ENCODE measurements at places on chromosomes 5 and 9.

- DNase-seq, result no peak
Measured at GRCh38 chr5:122304471-122305215, 7.4 kb upstream of the SNCAIP start.

DNA sequence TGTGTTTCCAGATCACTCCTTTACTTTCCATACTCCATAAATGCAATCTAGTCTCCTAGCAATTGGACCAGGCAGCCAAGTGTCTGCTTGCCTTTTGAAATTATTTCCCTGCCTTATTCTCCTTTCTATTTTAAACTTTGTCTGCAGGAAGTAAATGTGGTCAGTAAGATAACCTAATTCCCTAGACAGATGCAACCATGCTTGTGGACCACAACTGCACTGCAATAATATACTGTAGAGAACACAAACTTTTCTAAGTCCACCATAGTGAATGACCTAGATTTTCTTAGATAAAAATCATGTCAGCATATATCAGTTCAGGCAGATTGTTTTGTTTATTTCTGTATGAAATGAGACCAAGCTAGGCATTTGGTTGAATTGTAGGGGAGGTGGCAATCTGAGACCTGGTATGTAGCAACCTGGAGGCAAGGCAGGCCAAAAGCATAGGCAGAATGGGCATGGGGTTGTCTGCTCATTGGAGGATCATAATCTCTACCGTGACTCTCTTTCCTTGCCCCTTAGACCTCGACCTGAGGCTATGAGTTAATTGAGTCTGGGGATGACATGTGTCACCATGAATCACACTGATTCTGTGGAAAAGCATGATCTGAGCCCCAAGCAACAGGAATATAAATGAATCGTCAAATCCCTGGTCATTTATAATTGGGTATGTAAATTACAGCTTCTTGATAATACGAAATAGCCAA, 20.7 kb downstream of the ACTL7B start:
- DNase-seq, result no peak

DNA sequence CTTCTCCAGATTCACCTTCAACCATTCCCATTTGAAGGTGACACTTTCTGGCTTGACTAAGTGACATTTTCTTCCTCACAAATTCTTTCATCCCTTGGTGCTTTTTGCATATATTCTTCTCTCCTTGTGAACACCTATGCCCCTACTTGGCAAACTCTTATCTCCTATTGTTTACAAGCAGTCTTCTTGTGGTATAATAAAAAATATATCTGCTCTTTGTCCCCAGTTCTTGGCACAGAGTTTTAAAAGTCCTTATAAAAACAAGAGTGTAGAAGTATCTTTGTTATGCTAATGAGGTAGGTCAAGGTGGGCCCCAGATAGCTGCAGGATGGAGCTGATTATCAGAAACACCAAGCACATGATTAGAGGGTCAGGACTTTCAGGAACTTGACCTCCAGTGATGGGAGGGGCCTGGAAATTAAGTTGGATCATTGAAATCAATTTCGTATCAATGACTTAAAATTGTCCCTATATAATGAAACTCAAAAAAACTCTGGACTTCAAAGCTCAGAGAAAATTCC, 38.0 kb downstream of the TMEM161B start:
- DNase-seq, result no peak

DNA sequence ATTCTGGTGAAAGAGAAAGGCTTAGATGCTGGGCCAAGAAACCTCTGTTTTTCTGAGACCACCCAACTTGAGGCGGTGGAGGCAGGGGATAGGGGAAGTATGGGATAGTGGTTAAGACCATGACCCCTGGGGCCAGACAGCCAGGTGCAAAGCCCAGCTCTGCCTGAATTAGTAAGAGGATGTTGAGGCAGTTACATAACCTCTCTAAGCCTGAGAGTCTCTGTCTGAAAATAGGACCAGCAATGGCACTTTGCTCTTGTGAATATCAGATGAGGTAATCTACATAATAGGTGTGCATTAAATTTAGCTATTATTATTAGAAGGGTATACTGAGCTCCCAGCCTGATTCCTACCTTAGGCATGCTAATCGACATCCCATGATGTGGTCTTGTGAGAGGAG, 68.2 kb downstream of the DOCK2 start:
- DNase-seq, result no peak

- no peak for DNase-seq
Measured at GRCh38 chr5:51411921-51412325, 28.7 kb downstream of the ISL1 start.

DNA sequence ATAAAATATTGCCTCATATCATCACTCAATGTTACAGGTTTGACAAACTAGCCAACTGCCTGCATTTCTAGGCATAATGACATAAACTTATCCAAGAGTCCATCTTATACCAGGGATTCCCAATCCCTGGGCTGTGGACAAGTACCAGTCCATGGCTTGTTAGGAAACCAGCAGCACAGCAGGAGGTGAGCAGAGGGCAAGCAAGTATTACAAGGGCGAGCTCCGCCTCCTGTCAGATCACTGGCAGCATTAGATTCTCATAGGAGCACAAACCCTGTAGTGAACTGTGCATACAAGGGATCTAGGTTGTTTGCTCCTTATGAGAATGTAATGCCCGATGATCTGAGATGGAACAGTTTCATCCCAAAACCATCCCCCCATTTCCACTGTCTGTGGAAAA, 144.9 kb downstream of the PRKACG start:
- no peak for DNase-seq

GRCh38 chr9:114504341-114505186, 709 bp downstream of the WHRN start:
- DNase-seq, result no peak

GRCh38 chr5:131845828-131846227, 49.0 kb upstream of the FNIP1 start:
- DNase-seq, result no peak

DNA sequence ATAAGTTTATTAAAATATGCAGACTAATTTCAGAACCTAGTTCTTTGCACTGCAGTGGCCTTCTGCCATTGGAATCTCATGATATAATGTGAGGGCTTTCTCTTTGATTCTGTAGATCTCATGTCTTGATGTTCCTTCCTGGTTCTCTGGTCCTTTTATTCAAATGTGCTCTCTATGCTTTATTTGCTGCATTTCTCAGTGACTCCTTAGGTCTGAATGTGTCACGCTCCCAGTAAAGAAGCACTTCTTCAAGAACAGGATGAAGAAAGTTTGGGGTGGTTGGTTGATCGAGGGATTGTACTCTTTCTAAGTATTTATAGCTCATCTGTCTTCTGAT, 122.6 kb downstream of the GDNF start:
- no peak for DNase-seq

- no peak for DNase-seq
Measured at GRCh38 chr9:38619556-38620447, 594 bp downstream of the ANKRD18A start.

- no peak for DNase-seq
Measured at GRCh38 chr9:108860354-108860753, 1.7 kb upstream of the ACTL7A start.

- DNase-seq, result no peak
Measured at GRCh38 chr5:6556802-6557102, 76.1 kb downstream of the NSUN2 start.

DNA sequence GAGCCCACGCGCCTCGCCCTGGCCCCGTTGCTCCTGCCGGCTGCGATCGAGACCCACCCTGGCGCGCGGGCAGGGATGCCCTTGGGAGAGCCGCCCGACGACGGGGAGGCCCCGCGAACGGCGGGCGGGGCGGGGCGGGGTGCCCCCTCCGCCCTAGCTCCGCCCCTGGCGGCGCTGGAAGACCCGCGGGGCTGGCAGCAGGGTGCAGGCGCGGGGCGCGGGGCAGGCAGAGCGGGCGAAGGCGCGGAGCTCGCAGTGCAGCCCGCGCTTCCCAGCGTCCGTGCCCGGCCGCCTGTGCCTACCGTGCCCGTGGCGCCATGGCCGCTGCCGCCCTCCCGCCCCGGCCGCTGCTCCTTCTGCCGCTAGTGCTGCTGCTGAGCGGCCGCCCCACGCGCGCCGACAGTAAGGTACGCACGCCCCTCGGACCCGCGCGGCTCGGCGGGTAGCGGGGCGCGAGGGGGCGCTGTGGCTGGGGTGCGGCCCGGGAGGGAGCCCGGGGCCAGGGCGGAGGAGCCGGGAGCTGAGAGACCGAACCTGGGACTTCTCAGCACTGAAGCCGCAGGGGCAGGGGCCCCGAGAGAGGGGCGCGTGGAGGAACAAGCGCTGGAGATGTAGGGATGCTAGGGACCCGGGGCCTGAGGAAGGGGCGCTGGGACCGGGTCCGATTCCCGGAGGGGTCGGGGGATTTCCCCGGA, at the start of gene OLFML2A:
OLFML2A (plus strand) TSS at position 180 of the 695 bp plus-strand sequence; CDS start at position 318, 138 bp downstream.
- DNase-seq, result no peak

DNA sequence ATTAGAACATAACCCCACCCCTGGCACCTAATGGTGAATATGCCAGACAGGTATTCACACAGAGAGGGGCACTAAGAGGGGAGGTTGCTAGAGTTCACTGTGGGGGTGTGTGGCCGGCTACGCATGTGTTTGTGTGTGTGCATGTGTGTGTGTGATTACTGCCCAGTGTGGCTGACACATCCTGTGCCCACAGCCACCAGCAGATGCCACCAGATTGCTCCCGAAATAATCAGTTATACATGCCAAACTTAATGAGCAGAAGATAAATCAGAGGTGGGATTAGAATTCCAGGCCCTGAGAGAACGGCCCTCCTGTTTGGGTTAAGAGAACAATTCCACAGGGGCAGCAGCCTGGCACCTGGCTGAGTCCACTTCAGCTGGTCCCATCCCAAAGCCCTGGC, 91.8 kb upstream of the TBCA start:
- DNase-seq, result no peak

- peak; percentile 87 for DNase-seq
Measured at GRCh38 chr9:74025402-74025925, 471.7 kb upstream of the RORB start.

Data from foreskin melanocyte (primary cell).